NCI-H1436 treated with DMSO at 0.1 percent for 48 hours (cell line): ENCODE measurements at places on chromosomes 6 and 20.

DNA sequence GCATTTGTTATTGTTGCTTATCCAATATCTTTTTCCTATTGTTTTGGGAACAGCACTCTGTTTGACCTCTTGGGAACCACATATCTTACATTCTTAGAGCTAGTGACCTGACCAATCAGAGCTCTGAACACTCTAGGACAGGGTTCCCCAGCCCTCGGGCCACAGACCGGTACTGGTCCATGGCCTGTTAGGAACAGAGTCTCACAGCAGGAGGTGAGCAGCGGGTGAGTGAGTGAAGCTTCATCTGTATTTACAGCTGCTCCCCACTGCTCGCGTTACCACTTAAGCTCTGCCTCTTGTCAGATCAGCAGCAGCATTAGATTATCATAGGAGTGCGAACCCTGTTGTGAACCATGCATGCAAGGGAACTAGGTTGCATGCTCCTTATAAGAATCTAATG, 226.0 kb upstream of the TSHZ2 start:
- DNase-seq: no peak

DNA sequence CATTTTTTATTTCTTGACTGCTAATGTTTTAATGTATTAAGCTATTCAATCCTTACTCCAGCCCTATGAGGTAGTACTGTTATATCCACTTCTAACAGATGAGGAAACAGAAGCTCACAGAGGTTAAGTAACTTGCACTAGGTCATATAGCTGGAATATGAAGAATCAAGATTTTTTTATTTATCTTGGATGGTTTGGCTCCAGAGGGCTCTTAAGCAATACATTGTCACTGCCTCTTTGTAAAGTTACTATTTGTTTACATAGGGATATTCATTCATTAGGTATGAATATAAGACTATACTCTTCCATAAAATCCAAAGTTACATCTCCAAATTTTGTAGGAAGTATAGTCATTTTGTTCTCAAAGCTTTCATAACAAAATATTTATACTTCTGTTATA, 113.8 kb downstream of the LAMP5 start:
- no peak for DNase-seq

DNA sequence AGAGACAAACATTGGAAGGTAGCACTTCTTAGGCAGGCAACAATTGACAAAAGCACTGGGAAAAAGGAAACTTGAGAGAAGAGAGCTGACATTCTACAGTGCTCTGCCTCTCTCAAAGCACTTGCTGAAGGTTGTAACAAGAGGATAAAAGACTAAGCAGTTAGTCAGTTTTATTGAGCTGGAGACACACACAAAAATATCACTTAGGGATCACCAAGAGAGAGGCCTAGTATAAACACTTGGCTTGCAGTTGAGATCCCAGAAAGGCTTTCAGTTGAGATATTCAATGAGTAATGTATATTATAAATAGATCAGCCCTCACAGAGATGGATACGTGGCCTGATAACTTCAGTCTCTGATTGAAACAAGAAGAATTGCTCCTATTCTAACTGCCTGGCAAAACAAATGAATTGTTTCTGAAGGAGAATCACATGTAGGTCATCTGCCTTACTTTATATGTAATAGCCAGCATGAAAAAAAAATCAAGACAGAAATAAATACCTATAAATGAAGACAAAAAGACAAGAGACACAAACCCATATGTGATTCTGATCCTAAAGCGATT, 747.2 kb upstream of the MAN1A1 start:
- DNase-seq: no peak

DNA sequence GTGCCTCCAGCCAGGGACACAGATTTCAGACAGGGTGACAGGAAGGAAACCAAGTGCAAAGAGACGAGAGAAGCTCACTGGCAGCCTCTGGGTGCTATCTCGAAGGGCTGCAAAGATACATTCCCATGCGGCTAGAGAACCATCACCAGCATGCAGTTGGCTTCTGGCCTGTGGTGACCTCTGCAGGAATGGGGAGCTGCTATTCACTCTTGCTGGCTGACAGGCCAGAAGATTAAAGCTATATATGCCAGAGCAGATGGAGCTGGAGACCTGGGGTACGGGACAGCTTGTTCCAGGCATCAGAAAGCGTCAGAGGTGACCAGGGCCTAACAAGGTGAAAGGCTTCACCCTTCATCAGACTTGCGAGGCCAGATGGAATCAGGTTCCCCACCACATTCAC, 20.0 kb downstream of the MAP1LC3A start:
- no peak for DNase-seq

- DNase-seq: no peak
Observed at GRCh38 chr6:37602346-37602745, 95.3 kb downstream of the MDGA1 start.

DNA sequence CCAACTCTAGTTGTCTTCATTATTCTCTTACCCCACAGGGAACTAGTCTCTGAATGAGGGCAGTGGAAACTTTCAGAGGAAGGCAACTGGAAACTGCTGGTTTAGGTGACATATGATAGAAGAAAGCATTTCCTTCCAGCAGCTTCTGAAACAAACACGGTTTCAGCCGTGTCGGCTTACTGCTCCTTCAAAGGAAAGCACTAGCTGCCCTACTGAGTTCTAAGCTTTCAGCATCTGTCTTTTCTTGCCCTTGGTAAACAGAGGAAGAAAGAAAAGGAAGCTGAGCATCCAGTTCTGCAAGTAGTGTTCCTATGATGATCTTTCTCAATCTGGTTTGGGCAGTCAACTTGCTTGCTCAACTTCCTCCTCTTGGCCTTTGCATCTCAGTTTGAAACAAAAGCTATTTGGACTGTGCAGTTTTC, 117.5 kb upstream of the CEP85L start:
- no peak for DNase-seq
